ENCODE measurements at places on chromosomes 13 and 19. TPM values are rescaled to one million over a fixed set of nuclear protein-coding genes. Genes with fewer than 3 reads are reported as not detected.
A peak's percentile ranks its signal among the peaks of the same experiment; 100 is the strongest.

DNA sequence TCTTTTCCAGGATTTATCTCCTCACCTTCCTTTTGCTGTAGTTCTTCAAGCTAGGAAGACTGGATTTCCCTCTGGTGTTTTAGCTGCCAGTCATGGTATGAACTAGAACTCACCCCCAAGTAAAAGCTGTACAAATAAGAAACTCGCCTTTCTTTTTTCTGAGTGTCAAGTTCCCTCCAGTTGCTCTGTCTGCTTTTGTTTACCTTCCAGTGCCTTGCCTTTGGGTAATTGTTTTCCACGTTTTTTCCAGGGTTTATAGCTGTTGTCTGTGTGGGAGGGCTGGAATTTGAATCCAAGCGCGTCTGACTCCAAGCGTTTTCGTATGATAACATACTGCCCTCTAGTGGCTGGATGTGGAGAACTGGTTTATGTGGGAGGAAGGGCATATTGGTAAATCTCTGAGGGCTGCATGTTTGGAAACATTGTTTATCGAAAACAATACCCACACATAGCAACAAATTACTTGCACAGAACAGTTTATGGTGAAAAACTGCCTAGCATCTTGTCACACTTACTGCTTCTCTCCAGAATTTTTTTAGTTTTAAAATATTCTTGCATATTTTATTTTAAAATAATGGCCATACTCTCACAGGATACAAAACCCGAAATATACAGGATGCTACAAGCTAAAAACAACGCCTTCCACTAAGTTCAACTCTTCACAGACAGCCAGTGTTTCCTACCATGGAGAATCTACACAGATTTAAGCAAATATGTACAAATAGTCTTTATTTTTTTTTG, 19.2 kb downstream of the RCN3 start:
- no peak for DNase-seq

DNA sequence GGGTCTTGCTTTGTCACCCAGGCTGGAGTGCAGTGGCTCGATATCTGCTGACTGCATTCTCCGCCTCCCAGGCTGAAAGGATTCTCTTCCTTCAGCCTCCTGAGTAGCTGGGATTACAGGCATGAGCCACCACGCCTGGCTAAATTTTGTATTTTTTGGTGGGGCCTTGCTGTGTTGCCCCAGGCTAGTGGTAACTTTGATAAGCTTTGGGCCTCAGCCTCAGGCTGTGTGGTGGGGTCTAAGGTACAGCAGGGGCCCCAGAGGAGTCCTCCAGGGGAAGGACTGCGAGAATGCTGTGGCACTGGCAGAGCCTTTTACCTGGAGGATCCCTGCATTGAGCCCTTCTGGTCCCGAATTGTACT, 7.2 kb downstream of the DOT1L start:
- DNase-seq, result no peak

GRCh38 chr13:107870400-107870799, 344.9 kb downstream of the LIG4 start:
- no peak for DNase-seq

DNA sequence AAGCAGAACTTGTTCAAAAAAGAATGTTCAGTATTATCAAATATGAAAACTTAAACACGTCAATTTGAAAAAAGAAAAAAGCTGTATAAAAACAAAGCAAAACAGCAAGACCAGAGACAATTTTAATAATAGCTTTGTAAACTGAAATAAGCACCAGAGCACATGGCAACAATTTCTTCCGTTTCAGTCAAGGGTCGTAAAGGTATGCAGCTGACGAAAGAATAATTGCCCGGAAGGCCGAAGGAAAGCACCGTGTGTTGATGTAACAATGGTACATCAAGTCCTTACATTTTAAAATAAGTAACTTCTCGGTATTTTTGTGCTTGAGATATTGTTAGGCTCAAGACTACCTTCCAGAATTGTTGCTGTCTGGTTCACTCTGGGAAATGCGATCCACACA, 1.7 kb downstream of the PROSER1 start:
- no peak for DNase-seq

- DNase-seq, result no peak
Observed at GRCh38 chr19:46924874-46925547, 64.2 kb downstream of the ARHGAP35 start.

- DNase-seq, result no peak
Observed at GRCh38 chr13:96032717-96033116, 20.5 kb downstream of the UGGT2 start.

DNA sequence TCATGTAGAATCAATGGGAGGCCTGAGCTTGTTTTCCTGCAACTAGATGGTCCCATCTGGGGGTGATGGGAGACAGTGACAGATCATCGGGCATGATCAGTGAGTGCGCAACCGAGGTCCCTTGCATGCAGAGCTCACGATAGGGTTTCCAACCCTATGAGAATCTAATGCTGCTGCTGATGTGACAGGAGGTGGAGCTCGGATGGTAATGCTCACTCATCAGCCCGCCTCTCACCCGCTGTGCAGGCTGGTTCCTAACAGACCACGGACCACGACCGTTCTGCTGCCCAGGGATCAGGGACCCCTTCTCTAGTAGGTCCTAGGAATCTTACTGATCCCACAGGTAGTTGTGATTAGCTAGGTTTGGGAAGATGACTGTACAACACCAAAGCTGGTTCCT, 23.5 kb upstream of the GARRE1 start:
- no peak for DNase-seq

Gene ZNF846
- 4.0 TPM for total RNA-seq

Gene ZNF443
- 2.3 TPM for total RNA-seq

Gene PALM3
- 17.8 TPM for total RNA-seq

Gene ZNF708
- total RNA-seq, result 3.1 TPM

Gene ZNF492
- total RNA-seq, result not detected

GRCh38 chr19:3024870-3025548, 4.1 kb downstream of the TLE2 start:
- no peak for DNase-seq

GRCh38 chr19:23916991-23917390, 2.3 kb downstream of the ZNF726 start:
- no peak for DNase-seq

- no peak for DNase-seq
Observed at GRCh38 chr19:30059741-30060457, 117.9 kb downstream of the URI1 start.

GRCh38 chr19:17365361-17365760, 11.8 kb downstream of the PLVAP start:
- DNase-seq, result no peak

GRCh38 chr13:93180356-93180969, 46.1 kb upstream of the GPC6 start:
- no peak for DNase-seq

Gene ALDH16A1
- total RNA-seq, result 20.3 TPM

GRCh38 chr13:75219479-75220237, 262.3 kb downstream of the TBC1D4 start:
- DNase-seq, result peak; percentile 83

DNA sequence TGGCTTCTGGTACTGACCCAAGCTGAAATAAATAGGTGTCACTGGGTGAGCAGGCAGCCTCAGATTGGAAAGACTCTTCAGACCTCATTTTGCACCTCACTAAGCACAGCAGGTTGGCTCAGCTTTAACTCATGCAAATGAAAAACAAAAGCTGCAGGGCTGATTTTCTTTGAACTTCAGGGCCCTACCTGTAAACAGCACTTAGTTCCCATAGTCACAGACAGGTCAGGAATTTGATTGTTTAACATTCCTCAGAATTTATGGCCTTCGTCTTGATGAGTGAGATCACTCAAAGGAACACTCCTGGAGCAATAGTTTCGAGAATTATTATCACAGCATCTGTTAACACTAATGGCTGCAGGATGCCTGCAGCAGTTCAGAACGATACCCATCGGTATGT, 718.5 kb downstream of the EFNB2 start:
- DNase-seq, result no peak

Gene PLVAP
- 4.4 TPM for total RNA-seq

GRCh38 chr13:29621051-29621800, 25.7 kb upstream of the SLC7A1 start:
- DNase-seq, result no peak

GRCh38 chr13:33347861-33348260, 62.3 kb upstream of the STARD13 start:
- DNase-seq, result no peak

GRCh38 chr13:20118268-20119140, 42.3 kb downstream of the GJA3 start:
- DNase-seq, result peak; percentile 63

GRCh38 chr19:38742906-38743305, 1.4 kb downstream of the CAPN12 start:
- no peak for DNase-seq

Gene TEX101
- not detected for total RNA-seq

Gene AZU1
- total RNA-seq, result 3.6 TPM

Gene CNN1
- total RNA-seq, result 8.5 TPM

- DNase-seq, result no peak
Observed at GRCh38 chr13:80477661-80478443, 136.9 kb upstream of the SPRY2 start.

Gene CRX
- not detected for total RNA-seq

DNA sequence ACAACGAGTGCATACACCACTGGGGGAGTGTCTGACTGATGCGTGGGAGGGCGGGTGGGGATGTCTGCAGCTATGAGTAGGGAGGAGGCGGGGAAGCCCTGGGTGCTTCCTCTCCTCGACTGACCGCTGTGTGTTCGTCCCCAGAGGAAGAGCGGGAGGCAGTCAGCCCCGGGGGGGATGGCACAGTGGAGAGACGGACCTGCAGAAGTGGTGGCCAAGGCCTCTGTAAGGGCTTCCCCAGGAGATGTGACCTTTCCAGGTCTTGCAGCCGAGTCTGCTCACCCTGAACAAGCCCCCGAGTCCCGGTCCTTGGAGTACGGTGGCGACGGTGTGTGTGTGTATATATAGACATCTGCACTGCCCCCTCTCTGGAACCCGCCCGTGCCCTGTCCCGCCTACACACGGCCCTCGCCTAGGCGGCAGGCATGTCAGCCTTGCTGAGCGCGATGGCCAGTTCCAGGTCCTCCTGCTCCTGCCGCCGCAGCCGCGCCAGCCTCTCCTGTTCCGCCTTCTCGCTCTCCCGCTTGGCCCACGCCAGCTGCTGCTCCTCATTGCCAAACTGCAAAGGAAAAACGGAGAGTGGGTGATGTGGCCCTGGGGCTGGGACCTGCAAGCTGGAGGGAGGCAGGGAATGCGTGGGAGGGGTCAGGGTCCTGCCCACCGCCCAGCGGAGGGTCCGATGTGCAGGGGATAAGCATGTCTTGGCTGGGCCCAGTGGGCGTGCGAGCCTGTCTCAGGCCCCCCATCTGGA, 30.8 kb downstream of the KLF2 start:
- DNase-seq, result no peak

DNA sequence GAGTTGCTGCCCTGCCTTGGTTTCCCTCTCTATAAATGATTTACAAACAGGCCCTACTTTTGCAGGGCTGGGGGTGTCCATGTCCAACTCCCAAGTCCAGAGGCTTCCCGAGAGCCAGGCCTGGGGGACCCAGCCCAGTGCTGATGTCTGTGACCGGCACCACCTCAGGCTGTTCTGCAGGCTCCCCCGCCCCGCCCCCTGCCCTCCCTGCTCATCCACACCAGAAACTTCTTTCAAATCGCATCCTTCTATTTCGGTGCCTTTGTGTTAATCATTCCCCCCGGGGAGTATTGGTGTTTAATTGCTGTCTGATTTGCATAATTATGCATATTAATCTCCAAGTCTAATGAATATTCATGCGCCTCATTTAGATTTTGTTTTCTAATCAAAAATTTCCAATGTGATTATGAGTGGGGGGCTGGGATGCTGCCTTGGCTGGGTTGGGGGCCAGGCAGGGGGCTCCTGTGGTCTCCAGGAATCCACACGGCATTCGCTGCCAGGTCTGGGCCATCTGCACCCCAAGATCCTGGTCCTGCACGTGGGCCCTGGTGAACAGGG, 19.1 kb downstream of the TCF3 start:
- no peak for DNase-seq

DNA sequence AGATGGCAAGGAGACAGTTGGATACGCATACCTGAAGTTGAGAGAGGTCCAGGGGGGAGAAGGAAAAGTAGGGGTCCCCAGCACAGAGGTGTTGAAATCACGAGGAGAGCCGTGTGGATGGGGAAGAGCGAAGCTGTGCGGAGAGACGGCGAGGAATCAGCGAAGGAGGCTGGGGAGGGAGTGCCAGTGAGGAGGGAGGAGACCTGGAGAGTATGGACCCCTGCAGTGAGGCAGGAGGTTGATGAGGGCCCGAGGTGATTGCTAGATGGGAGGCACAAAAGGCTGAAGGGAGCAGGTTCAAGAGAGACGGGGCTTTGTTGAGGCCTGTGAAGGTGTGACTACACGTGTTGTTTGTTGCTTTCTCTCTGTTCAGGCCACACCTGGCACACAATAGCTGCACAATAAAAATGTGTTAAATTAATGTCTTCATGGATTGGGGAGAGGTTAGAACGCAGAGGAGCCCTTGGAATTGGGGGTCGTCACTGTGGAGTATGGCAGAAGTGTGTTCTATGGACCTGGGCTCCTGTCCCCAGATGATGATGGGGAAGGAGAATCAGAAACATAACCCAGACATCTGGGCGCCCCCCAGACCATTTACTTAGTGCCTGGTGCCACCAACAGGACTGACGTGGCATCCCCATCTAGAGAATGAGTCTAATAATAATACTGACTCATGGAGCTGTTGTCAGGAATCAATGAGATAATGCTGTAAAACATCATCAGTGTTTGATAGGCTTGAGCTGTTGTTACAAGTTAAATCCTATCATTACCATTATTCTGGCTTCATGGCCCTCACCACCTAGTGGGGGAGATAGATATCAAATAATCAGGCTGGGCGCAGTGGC, 137.5 kb downstream of the SIPA1L3 start:
- no peak for DNase-seq

Gene HSPB6
- total RNA-seq, result 5.0 TPM

- DNase-seq, result no peak
Observed at GRCh38 chr13:98685146-98685545, 67.3 kb downstream of the SLC15A1 start.

DNA sequence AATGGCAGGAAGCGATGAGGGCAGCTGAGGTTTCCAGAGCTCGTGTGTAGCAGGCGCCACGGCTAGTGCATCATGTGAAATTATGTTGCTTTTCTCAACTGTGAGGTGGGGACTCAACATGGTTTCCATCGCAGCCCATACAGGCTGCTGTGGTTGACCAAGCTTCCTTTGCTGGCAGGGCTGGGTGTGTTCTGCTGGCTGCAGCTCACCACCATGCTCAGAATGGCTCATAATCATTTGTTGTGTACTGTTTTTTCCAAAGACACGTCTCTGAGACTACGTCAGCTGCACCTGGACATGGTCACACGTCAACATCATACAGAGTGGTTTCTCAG, 16.1 kb upstream of the RASA3 start:
- DNase-seq, result no peak

All from right lobe of liver (tissue), 6 donors.